ENCODE measurements at places on chromosomes 5 and 9.
A peak's percentile ranks its signal among the peaks of the same experiment; 100 is the strongest.

DNA sequence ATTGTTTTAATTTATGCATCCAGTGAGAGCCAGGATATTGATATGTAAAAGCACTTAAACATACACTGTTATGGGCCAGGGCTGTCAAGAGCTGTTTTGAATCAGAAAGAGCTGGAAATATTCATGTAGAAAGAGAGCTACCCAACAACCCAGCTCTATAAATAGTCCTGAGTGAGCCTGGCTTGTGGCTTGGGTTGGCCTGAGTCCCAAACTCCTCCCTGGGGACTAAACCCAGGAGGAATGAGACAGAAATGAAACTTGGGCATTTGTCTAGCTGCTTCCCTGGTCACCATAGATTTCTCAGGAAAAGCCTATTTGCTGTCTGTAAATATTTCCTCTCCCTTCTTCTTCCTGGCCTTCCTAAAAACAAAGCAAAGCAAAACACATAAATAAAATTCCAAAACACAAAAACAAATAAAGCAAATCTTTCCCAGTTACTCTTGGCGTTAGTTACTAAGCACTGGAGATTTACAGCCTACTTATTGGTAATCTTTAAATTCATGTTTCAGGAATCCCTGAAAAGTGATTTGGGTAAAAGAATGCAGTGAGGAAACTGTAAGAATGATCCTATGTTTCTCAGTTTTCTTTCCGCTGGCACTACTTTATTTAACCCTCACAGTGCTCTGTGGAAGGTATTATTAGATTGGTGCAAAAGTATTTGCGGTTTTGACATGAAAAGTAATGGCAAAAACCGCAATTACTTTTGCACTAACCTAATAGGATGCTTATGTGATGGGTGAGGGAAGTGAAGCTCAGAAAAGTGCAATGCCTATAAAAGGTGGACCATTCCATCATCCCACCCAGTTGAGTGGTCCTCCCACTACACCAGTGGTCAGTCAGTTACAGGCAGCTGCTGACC is 111.8 kb downstream of the CARTPT start:
- DNase-seq = no peak

- no peak for DNase-seq
Measured at GRCh38 chr9:136512651-136513071, 29.8 kb upstream of the SEC16A start.

GRCh38 chr5:176630681-176631222 is 277 bp downstream of the EIF4E1B start:
- DNase-seq = no peak

GRCh38 chr9:84059936-84060335 is 79.3 kb downstream of the RMI1 start:
- no peak for DNase-seq

DNA sequence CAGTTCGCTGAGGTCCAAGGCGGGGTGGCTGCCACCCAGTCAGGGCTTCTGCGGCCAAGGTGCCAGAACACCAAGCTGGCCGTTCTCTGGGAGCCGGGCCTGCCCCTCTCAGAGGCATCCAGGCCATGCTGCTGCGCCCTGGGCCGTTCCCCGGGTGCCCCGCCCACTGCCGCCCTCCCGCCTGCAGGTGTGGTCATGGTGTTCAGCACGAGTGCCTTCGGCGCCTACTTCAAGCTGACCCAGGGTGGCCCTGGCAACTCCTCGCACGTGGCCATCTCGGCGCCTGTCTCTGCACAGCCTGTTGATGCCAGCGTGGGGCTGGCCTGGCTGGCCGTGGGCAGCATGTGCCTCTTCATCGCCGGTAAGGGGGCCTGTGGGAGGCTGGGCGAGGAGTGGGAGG is 7.7 kb downstream of the SLC2A8 start:
- DNase-seq = no peak

GRCh38 chr9:77472646-77473045 is 175.5 kb downstream of the GNA14 start:
- no peak for DNase-seq

- DNase-seq = no peak
Measured at GRCh38 chr9:26919698-26920097, 27.1 kb upstream of the CAAP1 start.

GRCh38 chr5:168244838-168245559 is 46.4 kb upstream of the WWC1 start:
- no peak for DNase-seq

- DNase-seq = no peak
Measured at GRCh38 chr5:151087486-151087885, 6.7 kb upstream of the TNIP1 start.

DNA sequence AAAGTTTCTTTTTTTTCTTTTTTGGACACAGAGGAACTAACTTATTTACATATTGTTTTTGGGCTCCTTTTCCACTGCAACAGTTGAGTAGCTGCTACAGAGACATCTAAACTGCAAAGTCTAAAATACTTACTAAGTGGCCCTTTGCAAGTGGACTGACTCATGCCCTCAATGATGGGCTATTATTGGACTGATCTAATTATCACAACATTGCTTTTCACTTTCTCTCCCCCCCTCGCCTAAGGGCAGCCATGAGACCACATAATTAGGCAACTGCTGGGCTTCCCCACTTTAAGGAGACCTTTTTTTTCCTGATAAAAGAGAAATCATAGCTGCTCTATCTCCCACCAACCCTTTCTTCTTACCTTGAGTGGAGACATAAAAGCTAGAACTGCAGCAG is 47.0 kb downstream of the PLK2 start:
- no peak for DNase-seq

- no peak for DNase-seq
Measured at GRCh38 chr5:10673017-10673389, 88.0 kb downstream of the DAP start.

DNA sequence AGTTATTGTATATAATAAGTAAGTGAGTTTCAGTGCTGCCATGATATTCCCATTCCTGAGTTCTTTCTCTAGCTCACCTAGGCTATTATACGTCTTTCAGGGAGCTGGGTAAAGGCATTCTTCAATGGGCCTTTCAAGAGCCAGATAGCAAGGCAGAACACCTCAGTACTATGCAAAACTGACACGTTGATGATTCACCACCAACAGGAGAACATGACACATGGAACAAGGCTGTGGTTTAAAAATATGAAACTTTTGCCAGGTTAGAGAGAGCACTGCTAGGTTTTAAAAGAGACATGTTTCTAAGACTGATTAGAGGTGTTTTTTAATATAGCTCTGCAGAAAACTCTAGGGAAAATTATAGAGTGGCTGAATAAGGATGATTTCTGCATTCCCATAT is 95.9 kb downstream of the UGCG start:
- DNase-seq = no peak

DNA sequence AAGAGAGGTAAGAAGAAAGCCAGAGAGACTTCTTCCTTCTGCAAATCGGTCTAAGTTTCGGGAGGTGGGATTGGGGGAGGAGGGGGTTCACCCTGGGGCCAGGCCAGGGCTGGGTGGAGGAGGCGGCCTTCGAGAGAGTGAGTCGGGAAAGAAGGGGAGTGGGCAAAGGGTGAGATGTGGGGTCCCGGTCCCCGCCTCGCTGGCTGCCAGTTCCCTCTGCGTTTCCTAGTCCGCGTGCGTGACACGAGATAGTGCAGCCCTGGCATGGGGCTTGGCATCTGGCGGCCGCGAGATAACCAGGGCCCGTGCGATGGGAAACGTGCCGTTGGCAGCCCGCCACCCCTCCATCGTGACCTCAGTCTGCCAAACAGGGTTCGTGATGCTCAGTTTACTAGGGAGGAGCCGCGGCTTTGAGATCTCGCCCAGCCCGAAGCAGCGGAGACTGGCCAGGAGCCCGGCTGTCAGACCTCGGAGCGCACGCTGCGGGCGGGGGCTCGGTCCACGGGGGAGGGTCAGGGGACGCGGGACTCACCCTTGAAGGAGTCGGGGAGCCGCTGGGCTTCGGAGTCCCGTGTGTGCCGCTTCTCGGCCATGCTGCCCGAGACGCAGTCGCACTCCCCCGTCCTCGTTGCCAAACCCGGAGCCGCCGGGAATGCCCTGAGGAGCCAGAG is at the start of gene STOM:
STOM (minus strand) TSS at position 656 of the 671 bp plus-strand sequence; CDS start at position 593, 63 bp downstream.
- DNase-seq = peak; percentile 46

GRCh38 chr9:87874304-87874623 is 8.4 kb upstream of the SPATA31E1 start:
- no peak for DNase-seq

- DNase-seq = no peak
Measured at GRCh38 chr9:22790329-22790728, 343.7 kb downstream of the DMRTA1 start.

DNA sequence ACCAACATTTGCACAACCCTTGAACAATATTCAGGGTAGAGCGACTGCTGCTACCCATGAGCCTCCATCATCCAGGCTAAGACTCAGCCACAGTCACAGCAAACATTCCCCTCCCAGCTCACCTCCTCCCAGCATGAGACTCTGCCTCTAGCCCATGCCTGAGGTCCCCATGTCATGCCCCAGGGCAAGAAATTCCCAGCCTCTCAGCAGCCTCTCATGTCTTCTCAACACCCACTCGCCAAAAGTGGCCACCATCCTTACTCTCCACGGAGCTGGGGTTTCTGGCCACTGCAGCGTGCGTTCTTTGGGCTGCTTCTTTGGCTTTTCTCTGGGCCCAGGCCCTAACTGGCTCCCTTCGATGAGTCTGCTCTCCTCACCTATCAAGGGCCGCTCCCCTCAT is 82.2 kb downstream of the NSUN2 start:
- DNase-seq = no peak

- DNase-seq = no peak
Measured at GRCh38 chr9:94528886-94529285, 26.0 kb upstream of the PCAT7 start.

DNA sequence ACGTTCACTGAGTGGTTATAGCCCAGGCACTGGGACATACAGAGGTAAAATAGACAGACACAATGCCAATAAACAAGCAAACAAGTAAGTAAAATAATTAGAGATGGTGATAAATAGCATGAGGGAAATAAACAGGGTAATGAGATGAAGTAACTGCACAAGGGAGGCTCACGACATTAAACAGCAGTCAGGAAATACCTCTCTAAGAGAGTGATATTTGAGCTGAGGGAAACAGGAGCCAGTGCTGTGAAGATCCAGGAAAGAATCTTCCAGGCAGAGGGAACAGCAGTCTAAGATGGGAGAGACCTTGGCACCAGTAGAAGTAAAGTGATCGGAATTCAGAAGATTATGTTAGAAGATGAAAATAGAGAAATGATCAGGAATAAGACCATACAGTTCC is 279.4 kb downstream of the HINT1 start:
- no peak for DNase-seq

GRCh38 chr9:77375956-77376532 is 198.7 kb downstream of the VPS13A start:
- no peak for DNase-seq

DNA sequence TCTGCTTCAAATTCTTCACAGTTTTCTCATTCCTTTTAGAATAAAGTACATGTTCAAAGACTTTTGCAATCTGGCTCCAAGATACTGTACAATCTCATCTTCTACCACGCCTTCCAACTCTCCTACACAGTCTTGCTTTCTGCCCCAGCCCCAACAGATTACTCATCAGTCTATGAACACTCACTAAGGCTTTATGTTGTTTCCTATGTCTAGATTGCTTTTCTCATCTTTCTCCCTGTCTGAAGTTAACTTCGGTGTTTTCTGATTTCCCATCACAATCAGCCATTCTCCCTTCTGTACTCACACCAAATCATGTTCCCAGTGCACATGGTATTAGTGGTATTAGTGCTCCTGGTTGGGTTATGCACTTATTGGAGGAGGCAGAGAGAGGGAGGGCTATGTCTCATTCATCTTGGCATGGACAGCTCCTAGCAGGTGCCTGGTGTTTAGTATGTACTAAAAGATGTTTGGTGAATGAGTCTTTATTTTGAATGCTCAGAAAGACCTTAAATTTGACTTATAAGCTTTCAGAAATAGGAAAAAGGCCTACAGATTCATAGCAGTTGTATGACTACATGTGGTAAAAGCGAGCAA is 44.0 kb upstream of the ZNF608 start:
- DNase-seq = no peak

- DNase-seq = no peak
Measured at GRCh38 chr5:75050415-75050814, 1.9 kb downstream of the GCNT4 start.

DNA sequence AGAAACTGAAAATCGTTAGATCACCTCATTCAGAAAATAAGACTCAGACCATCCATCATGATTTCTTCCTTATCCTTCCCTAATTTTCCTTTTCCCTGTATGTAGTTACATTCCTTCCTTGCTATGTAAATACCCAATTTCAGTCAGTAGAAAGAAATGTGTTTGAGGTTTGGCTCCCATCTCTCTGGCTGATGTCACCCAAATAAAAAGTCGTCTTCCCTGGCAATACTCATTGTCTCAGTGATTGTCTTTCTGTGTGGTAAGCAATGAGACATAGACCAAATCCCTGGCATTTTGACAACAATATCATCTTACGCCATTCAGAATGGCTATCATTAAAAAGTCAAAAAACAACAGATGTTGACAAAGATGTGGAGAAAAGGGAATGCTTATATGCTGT is 303.9 kb upstream of the EDIL3 start:
- no peak for DNase-seq

GRCh38 chr5:33035851-33036527 is 324.9 kb downstream of the NPR3 start:
- DNase-seq = no peak

DNA sequence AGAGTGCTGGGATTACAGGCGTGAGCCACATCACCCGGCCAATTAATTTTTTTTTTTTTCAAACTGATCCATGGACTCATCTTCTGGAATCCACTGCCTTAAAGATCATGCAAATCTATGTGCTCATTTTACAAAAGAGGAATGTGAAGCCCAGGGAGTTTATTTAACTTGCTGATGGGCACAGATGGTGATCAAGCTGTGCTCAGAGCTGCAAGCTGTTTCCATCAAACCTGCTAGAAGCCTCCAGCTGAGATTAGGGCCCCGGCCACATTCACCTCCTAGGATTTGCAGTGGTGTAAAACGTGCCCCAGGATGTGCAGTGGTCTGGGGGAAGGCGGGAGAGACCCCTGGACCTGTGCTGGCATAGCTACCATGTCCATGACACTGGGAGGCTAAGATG is 56.1 kb upstream of the TUT7 start:
- no peak for DNase-seq

- DNase-seq = no peak
Measured at GRCh38 chr5:17346811-17347210, 129.4 kb downstream of the BASP1 start.

GRCh38 chr5:97101189-97101910 is 41.1 kb downstream of the LIX1 start:
- DNase-seq = no peak

DNA sequence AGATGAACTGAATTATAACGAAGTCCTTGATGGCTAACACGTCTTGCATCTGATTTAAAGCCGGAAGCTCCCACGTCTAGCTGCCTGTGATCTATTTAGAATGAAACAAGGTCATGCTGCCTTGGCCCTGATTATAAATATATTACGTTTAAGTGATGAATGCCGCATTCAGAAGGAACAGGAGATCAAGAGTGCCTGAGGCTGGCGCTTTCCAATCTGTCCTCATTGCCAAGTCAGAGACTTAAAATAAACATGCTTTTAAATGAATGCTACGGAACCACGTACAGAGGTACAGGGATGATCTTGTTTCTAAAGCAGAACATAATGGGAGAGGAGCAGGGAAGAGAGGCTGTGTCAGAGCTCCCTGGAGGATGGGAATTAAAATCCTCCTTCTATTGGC is 292.8 kb downstream of the TLE1 start:
- DNase-seq = no peak
